ENCODE measurements at places on chromosomes 5 and 9.

GRCh38 chr9:13279284-13280141, at the start of gene MPDZ:
Gene MPDZ, minus strand, starts transcription at chr9:13279692. Its CDS starts 29,377 bp downstream, at chr9:13250315.
- peak; percentile 46 for DNase-seq

DNA sequence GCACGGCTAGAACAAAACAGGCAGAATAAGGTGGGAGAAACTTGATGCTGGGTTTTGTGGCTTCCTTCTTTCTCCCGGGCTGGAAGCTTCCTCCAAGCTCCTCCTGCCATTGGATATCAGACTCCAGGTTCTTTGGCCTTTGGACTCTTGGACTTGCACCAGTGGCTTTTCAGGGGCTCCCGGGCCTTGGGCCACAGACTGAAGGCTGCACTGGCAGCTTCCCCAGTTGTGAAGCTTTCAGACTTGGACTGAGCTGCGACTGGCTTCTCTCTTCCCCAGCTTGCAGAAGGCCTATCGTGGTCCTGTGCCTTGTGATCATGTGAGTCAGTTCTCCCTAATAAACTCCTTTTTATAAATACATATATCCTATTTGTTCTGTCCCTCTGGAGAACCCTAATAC, 364.4 kb downstream of the DNAH5 start:
- DNase-seq: no peak

- no peak for DNase-seq
Observed at GRCh38 chr5:109844695-109845094, 155.0 kb downstream of the MAN2A1 start.

DNA sequence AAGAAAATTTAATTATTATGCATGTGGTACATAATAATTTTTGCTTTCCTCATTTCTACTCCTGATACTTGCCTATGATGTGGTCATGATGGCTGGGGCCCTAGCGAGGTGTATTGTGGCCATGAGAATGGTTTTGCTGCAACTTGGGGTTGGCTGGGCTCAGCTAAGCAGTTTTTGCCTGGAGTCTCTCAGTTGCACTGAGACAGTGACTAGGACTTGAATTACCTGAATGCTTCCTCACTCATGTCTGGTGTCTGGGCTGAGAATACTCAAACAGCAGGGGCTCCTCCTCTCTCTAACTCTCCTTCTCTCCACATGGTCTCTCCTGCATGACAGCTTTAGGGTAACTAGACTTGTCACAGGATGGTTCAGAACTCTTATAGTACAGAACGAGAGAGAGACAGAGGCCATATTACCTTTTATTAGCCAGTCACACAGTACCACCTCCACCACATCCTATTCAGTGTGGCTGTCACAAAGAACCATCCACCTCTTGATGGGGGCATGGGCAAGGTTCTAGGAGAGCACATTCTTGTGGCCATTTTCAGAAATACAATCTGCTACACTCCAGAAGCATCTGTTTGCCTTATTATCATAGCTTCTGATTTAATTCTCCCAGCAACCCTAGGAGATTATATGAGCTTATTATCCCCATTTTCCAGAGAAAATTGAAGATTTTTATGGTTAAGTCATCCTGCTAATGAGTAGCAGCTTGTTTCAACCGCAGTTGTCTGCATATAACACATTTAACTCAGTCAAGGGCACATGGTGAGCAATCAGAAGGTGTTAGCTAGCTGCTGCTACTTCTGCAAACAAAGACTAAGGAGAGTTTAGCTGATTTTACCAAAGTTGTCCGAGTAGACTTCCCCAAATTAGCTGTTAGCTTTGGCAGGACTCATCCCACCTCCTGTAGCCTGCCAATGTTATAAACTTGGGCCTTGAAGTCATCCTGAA, 245.1 kb downstream of the DOCK8 start:
- no peak for DNase-seq

DNA sequence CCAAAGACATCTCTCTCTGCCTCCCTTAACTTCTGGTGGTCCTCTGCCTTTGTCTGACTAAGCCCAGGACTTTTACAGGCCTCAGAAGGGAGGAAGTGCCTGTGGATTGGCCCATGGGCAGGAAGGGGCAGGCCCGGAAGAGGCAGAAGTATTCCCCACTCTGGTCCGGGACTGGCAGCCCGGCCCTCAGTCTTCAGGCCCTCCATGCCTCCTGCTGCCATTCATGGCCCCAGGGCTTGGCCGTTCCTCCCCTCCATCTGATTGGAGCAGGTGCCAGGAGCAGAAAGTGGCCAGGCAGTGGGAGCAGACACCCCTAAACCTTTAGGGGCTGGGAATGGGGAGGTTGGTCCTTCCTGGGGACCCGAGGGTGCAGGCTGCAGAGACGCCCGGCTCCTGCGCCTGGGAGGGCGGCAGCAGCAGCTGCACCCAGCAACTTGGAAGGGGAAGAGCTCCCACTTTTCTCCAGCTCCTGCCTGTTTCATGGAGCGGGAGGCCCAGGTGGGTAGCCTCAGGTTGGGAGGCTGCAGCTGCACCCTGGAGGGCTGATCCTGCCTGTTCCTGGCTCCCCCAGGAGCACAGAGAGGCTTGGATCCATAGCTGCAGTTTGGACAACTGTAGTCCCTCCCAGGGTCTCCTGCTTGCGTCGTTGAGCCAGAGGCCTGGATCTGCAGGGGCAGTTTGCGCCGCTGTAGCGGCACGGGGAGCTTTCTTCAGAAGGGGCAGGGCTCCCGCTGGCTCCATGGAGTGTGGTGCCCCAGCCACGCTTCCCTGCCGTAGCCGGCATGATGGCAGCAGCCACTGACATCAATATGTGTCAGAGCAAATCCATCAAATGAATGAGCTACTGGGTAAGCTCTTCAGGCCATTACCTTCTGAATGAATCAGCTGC, 661.5 kb upstream of the NUDT12 start:
- no peak for DNase-seq

- no peak for DNase-seq
Observed at GRCh38 chr9:135929656-135930445, 22.5 kb upstream of the CAMSAP1 start.

- no peak for DNase-seq
Observed at GRCh38 chr5:45109062-45109461, 300.3 kb downstream of the MRPS30 start.

GRCh38 chr9:5450359-5451091, at the start of gene CD274:
Gene CD274, plus strand, starts transcription at chr9:5450542. Its CDS starts 5,572 bp downstream, at chr9:5456114.
- DNase-seq: peak; percentile 92

DNA sequence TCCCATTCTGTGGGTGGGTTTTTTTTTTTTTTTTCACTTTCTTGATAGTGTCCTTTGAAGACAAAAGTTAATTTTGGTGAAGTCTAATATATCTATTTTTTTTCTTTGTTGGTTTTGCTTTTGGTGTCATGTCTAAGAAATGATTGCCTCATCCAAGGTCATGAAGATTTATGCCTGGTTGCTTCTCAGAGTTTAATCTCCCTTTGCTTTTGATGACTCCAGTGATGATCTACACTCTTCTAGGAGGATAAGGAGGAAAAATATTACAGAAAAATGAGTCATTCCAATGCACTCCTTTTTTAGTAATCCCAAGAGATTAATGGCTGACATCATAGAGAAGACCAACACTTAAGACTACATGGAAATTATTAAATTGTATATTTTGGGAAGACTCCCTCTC, 79.7 kb upstream of the ICE1 start:
- no peak for DNase-seq

DNA sequence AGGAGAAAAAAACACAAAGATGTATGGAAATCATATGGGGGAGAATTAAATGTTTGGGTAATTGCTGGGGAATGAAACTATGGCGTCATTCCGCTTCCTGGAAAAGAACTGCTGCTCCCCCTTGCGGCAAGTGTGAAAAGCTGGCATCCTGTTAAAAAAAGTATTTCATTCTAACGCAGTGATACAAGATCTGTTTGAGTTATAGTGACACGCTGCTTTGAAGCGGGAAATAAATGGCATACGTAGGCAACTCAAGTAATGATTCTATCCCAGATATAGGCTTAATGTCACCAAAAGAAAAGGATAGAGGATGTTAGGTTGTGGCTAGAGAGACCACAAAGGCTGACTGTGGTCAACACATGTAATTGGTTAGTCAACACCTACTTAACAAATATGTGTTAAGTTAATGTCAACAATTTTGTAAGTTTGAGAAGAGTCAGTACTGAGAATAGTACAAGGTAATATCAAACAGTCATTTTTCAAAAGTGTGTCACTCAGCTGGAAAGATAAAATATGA, 70.2 kb upstream of the ALDH1A1 start:
- DNase-seq: peak; percentile 42

DNA sequence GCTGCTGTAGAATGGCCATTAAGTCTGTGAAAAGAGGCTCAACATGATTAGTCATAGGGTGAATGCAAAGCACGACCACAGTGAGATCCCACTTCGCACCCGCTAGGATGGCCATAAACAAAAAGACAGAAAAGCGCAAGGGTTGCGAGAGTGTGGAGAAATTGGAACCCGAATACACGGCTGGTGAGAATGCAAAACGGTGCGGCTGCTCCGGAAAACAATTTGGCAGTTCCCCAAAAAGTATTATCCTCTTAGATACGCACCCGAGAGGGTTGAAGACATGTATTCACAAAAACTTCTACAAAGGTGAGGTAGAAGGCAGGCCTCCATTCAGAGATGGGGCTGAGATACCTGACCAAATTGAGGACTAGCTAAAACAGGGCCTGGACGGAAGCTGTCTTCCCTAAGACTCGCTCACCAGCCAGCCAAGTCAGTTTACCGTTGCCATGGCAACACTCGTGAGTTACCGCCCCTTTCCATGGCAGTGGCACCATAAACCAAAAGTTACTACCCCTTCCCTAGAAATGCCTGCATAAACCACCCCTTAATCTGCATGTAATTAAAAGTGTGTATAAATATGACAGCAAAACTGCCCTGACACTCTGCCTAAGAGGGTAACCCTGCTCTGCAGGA, 726 bp upstream of the PSMB7 start:
- DNase-seq: no peak

GRCh38 chr5:32687499-32687831, 23.7 kb upstream of the NPR3 start:
- no peak for DNase-seq

DNA sequence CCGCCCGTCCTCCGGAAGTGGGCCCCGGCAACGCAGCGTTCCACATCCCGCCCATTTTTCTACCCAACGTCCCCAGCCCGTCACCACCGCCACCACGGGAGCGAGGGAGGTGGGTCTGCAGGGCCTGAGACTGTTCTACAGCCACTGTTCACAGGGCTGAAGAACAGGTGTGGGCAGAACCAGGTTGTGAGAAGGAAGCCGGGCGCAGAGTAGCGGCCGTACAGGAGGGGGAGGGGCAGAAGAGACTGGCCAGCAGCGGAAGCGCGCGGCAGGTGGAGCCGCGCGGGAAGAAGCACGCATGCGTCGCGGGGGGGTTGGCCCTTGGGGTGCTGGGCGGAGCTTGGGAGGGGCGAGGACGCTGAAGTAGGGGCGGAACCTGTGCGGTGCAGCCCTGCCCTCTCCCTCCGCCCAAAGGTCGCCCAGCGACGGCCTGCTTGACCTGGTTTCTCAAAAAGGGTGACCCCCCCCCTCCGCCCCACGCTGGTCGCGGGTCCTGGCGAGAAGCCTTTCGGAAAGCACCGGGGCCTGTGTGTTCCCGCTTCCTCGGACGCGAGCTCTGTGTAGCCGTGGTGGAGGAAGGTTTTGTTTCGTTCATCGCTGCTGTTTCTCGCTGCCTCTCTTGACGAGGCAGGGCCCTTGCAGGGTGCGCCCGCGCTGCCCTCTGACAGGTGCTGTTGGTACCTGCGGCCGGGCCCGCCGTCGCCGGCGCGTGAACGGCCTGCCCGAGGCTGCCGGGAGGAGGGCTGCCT, 7.8 kb upstream of the MGAT1 start:
- peak; percentile 98 for DNase-seq

DNA sequence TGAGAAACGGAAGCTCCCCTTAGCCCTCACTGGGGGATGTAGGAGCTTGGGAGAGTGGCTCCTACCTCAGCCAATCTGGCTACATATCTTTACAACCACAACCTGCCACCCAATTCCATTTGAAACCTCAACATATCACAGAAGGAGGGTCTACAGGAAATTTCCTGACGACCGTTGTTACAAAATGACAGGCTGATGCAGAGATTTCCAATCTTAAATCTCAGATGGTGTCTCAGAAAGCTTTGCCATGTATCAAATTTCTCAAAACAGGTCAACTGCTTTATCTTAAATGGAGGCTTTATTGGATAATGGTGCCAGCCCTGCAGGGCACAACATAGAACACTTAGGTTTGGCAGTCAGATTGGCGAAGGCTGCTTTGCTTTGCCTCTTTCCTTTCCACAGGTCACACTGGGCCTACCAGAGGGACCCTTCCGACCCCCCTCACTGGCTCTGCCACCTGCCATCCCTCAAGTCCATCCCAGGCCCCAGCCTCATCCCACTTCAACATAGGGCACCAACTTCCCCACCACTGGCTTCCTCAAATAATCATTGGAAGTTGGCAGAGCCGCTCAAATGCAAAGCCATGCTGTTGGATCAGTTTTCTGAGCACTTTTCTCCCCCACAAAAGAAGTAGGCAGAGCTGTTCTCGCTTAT, 11.1 kb upstream of the SPATA31E1 start:
- DNase-seq: no peak

DNA sequence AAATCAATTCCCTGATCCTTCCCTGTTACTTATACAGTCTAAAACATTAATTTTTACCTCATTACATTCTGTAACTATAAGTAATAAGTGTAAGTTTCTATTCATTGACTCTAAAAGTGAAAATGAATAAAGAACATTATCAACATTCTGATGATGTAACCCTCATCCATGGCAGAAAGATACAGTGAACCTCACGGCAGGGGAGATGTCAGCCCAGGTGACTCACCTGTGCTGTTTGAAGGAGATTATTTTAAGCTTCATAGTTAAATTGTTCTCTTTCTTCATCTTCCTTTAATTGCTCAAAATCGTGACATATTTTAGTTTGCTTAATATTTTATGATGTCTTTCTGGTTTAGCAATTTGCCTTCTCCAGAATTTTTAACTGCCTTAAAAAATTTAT, 268.1 kb downstream of the FSTL4 start:
- no peak for DNase-seq

DNA sequence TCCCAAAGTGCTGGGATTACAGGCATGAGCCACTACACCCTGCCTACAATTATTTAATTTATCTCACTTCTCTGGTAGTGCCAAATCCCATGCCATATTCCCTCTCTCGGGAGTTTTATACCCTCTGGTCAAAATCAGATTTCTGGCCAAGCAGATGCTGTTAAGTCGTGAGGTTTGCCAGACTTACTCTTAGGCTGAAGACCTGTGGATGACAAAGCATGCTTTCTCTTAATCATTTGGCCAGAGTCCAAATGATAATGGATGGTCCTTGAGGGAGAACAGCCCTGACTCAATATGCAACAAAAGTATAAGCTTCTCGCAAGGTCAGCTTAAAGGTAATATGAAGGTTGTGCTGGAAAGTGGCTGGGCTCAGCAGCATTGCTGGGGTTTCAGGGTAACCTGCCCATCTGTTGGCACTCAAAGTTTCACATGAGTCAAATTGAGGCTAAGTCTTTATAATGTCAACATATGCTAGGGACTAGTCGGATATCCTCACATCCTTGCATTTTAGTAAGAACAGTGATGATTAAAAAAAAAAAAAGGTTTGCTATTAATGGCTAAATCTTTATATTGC, 280.1 kb downstream of the KIF4B start:
- DNase-seq: no peak

- DNase-seq: no peak
Observed at GRCh38 chr9:124216474-124217176, 41.1 kb upstream of the NEK6 start.

Measured in pancreas (tissue), 10 donors.